ENCODE measurements at places on chromosomes 2 and 18. TPM values are rescaled to one million over a fixed set of nuclear protein-coding genes. Genes with fewer than 3 reads are reported as not detected.

Gene UGT1A4
- total RNA-seq: not detected

Gene UGT1A6
- total RNA-seq: not detected

- peak overlapping the region; percentile 73 for H3K27ac ChIP-seq
- H3K4me3 ChIP-seq: peak overlapping the region; percentile 78
- H3K36me3 ChIP-seq: no peaks in the 10 kb centered on the region
- no peak for DNase-seq
- H3K4me1 ChIP-seq: no peaks in the 10 kb centered on the region
These were observed 37.1 kb downstream of the SLC25A52 start for GRCh38 chr18:31723639-31723989.

GRCh38 chr2:39099870-39100728, 20.8 kb downstream of the SOS1 start:
- no peak overlapping the region for H3K27ac ChIP-seq
- no peaks in the 10 kb centered on the region for H3K27me3 ChIP-seq
- no peaks in the 10 kb centered on the region for H3K4me1 ChIP-seq
- H3K4me3 ChIP-seq: no peak overlapping the region
- no peaks in the 10 kb centered on the region for H3K36me3 ChIP-seq

GRCh38 chr2:1721706-1722646, 22.3 kb downstream of the PXDN start:
- no peaks in the 10 kb centered on the region for H3K4me1 ChIP-seq
- no peak overlapping the region for H3K4me3 ChIP-seq
- no peaks in the 10 kb centered on the region for H3K36me3 ChIP-seq
- H3K27ac ChIP-seq: peak overlapping the region; percentile 73
- no peak for DNase-seq

GRCh38 chr2:39135690-39136259, 14.9 kb upstream of the SOS1 start:
- H3K27ac ChIP-seq: no peak overlapping the region
- H3K4me3 ChIP-seq: no peak overlapping the region
- DNase-seq: no peak
- H3K36me3 ChIP-seq: no peaks in the 10 kb centered on the region
- no peaks in the 10 kb centered on the region for H3K4me1 ChIP-seq

Measured in liver (tissue), 10 donors.